Thymus (tissue), 14 donors: ENCODE measurements at places on chromosomes 6 and 20. TPM values are rescaled to one million over a fixed set of nuclear protein-coding genes. Genes with fewer than 3 reads are reported as not detected.

DNA sequence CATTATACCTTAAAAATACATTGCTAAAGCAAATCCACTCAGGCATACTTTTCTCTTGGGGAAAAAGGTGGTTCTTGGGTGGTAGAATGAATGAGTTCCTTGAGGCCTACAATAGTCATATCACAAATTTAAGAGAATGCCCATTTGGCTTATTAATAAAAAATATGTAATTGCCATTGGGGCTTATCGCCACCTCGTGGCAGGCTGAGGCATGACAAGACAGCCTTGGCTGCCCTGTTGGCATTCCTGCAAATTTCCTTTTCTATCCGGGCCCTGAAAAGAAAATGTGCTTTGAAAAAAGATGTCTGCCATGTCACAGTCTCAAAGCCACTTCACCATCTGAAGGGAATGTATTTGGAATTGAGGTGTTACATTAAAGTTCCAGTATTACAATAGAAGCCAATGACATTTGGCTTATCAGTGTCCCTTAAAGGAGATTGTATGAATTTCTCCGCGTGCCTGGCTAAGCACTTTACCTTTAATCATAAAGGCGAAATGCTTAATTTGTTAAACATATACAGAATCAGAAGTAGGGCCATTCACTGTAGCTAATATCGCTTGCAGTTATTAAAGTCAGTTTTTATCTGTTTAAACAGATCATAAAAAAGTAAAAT lies 188.3 kb upstream of the ZFP64 start:
- DNase-seq = no peak
- H3K4me1 ChIP-seq = no peaks in the 10 kb centered on the region
- no peaks in the 10 kb centered on the region for H3K27me3 ChIP-seq
- H3K4me3 ChIP-seq = no peak overlapping the region

The ARHGAP40 gene
- total RNA-seq = not detected

The SSTR4 gene
- total RNA-seq = not detected

DNA sequence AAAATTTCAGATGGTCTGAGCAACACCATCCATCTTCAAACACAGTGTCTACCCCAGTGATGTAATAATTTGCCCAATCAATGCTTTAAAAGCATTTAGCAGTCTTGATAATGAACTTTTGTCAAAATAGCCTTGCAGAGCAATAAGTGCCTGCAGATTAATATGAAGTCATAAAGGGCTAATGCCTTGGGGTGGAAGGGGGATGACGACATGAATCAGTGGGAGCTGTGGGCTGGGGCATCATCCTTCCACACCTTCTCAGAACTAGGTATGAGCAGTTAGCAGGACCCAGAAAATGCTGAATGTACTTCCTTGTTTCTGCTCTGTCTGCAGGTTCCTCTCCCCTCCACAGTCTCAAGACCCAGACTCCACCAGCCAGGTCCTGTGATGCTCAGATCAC lies 166.2 kb upstream of the MAFB start:
- H3K27ac ChIP-seq = no peak overlapping the region
- no peak for DNase-seq
- no peaks in the 10 kb centered on the region for H3K36me3 ChIP-seq
- H3K4me1 ChIP-seq = no peaks in the 10 kb centered on the region
- no peak overlapping the region for H3K4me3 ChIP-seq

GRCh38 chr6:151539506-151540268 lies 45.9 kb downstream of the CCDC170 start:
- H3K27me3 ChIP-seq = no peaks in the 10 kb centered on the region
- H3K27ac ChIP-seq = no peak overlapping the region
- H3K4me3 ChIP-seq = no peak overlapping the region
- no peaks in the 10 kb centered on the region for H3K36me3 ChIP-seq
- no peak for DNase-seq

DNA sequence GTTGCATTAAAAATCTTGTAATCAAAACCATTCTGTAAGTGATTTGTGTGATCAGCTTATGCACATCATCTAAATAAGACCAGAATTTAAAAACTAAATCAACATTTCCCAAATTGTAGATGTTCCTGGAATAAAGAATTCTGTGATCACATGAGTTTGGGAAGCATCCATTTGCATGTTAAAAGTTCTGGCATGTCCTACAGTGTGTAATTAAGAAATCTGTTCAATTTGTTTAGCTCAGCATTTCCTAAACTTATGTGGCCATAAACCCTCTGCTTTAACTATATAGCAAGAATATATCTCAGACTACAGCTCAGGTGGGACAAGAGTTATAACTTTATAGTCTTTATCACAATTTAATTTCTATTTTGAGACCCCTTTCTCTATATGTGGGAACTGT lies 399.1 kb downstream of the LAMA2 start:
- no peak overlapping the region for H3K27ac ChIP-seq
- H3K4me3 ChIP-seq = no peak overlapping the region
- H3K36me3 ChIP-seq = no peaks in the 10 kb centered on the region
- DNase-seq = no peak
- H3K27me3 ChIP-seq = no peaks in the 10 kb centered on the region

- no peaks in the 10 kb centered on the region for H3K36me3 ChIP-seq
- no peak for DNase-seq
- peaks cover 5% of the 10 kb centered on the region for H3K4me1 ChIP-seq
- H3K27ac ChIP-seq = no peak overlapping the region
- peaks cover 8% of the 10 kb centered on the region for H3K27me3 ChIP-seq
Measured at GRCh38 chr6:39901116-39901655, 33.1 kb downstream of the MOCS1 start.

DNA sequence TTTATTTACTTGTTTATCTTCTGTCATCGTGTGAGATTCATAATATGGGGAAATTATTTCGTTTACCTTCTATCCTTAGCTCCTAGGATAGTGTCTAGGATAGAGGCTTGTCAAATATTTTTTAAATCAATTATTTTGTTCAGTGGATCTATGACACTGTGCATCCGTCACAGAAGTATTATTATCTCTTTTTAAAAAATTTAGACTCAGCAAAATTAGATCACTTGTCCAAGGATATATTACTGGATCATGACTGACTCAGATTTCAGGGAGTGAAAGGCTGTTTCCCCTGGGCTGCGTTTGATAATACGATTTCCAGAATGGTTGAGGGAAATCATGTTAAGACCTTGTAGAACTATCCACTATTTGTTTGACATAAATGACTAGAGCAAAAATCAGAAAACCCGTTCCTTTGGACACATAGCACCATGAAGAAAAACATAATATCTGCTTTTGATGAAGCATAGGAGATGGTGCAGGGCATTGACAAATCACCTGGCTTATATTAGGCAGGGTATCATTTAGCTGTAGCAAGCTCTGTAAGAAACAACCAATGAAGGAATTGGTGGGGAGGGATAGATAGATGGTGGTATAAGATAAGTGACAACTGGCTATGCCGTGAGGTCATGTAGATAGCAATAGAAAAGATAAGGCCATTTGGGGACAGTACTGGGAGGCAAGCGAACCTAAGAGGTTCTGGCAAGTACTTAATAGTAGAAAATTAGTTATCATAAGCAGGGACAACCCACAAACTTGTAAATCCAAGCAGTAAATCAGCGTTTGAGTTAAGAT lies 465.2 kb upstream of the MAN1A1 start:
- H3K27me3 ChIP-seq = no peaks in the 10 kb centered on the region
- H3K27ac ChIP-seq = no peak overlapping the region
- no peak overlapping the region for H3K4me3 ChIP-seq
- no peaks in the 10 kb centered on the region for H3K36me3 ChIP-seq
- no peaks in the 10 kb centered on the region for H3K4me1 ChIP-seq

DNA sequence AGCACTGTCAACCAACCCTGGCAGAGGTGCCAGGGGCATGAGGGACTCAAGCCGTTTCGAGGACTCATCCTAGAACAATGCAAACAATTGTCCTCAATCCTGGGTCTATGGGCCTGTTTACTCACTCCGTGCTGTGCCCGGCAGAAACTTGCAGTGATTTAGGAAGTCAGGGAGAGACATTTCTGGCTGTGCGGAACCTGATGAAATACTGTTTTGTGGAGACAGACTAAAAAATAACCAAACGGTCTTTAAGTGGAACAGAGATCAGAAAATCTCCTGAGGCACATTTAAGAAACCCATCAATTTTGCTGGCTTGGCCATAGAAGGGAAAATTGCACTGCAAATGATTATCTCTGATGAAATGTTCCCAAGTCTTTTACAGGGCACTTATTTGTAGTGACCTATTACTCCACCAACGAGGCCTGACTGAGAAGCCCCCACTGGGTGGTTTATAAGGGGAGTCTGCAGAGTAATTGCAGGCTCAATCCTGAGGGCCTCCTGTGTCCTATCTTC lies 79.8 kb upstream of the KCNK16 start:
- no peaks in the 10 kb centered on the region for H3K36me3 ChIP-seq
- no peak overlapping the region for H3K27ac ChIP-seq
- H3K4me3 ChIP-seq = no peak overlapping the region
- no peaks in the 10 kb centered on the region for H3K4me1 ChIP-seq
- H3K27me3 ChIP-seq = no peaks in the 10 kb centered on the region
- no peak for DNase-seq

GRCh38 chr6:38021571-38021970 lies 202.0 kb downstream of the ZFAND3 start:
- no peaks in the 10 kb centered on the region for H3K36me3 ChIP-seq
- H3K27ac ChIP-seq = no peak overlapping the region
- DNase-seq = no peak
- no peaks in the 10 kb centered on the region for H3K27me3 ChIP-seq
- H3K4me3 ChIP-seq = no peak overlapping the region

GRCh38 chr6:166830891-166831363 lies 125.4 kb downstream of the RNASET2 start:
- H3K27ac ChIP-seq = no peak overlapping the region
- no peak for DNase-seq
- no peak overlapping the region for H3K4me3 ChIP-seq
- no peaks in the 10 kb centered on the region for H3K4me1 ChIP-seq
- H3K36me3 ChIP-seq = no peaks in the 10 kb centered on the region
- H3K27me3 ChIP-seq = no peaks in the 10 kb centered on the region

DNA sequence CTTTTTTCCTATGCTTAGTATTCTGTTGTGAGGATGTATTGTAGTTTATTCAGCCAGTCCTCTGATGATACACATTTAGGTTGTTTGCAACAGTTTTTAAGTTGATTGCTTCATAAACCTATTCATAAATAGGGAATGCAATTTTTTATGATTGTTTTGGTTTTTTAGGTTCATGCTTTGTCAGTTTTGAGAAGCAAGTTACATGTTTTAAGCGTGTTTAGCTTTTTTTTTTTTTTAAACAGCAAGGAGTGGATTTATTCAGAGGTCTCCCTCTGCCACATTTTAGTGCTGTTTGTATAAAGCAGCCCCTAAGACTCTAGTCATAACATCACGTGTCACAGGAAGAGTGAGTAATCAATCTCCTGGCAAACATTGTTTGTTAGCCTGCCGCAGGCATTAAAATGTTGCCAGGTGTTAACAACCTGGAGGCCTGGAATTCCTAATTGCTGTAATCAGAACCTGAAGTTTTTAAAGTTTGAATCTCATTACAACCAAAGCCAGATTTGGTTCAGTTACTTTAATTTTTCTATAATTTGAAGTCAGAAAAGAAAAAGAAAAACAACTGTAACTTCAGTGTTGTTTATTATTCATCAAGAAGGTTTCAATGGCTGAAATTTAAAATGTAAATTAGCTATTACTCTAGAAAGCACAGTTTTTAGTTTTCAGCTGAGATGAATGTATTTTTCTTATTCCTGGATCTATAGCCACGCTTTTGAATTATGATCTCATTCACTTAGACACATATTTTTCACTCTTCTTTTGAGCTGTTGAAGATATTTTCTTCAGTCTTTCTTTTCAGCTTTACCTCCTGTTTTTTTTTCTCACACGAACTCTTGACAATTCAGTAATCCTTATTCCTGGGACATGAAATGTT lies 59.2 kb downstream of the KCNS1 start:
- H3K4me1 ChIP-seq = no peaks in the 10 kb centered on the region
- H3K4me3 ChIP-seq = no peak overlapping the region
- peaks cover 6% of the 10 kb centered on the region for H3K36me3 ChIP-seq
- DNase-seq = no peak
- no peak overlapping the region for H3K27ac ChIP-seq
- no peaks in the 10 kb centered on the region for H3K27me3 ChIP-seq

DNA sequence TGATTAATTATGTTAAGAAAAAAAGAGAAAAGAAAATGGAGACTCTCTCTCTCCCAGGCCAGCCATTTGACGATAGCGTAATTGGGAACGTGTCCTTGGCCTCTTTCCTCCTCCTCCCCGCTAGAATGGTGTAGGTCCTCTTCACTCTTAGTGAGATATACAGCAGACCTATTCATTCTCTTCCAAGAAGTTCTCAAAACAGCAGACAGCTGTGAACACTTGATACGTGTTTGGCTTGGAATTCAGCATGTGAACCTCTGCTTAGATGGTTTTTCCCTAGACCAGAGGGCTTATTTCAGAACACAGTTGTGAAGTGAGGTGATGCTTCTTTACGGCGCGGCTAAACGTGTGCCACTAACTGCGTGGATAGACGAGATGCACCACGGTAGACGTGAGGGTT lies 32.6 kb upstream of the TULP4 start:
- DNase-seq = no peak
- no peaks in the 10 kb centered on the region for H3K27me3 ChIP-seq
- no peak overlapping the region for H3K4me3 ChIP-seq
- H3K4me1 ChIP-seq = peaks cover 7% of the 10 kb centered on the region

The VAPB gene
- total RNA-seq = 7.6 TPM

The KIF13A gene
- total RNA-seq = 8.5 TPM

The LY86 gene
- total RNA-seq = 13.4 TPM

GRCh38 chr20:18678549-18679419 lies 90.9 kb downstream of the DTD1 start:
- H3K4me3 ChIP-seq = no peak overlapping the region
- no peaks in the 10 kb centered on the region for H3K36me3 ChIP-seq
- H3K27me3 ChIP-seq = no peaks in the 10 kb centered on the region
- H3K27ac ChIP-seq = no peak overlapping the region
- no peak for DNase-seq
